ENCODE measurements at places on chromosomes 6 and 20.

DNA sequence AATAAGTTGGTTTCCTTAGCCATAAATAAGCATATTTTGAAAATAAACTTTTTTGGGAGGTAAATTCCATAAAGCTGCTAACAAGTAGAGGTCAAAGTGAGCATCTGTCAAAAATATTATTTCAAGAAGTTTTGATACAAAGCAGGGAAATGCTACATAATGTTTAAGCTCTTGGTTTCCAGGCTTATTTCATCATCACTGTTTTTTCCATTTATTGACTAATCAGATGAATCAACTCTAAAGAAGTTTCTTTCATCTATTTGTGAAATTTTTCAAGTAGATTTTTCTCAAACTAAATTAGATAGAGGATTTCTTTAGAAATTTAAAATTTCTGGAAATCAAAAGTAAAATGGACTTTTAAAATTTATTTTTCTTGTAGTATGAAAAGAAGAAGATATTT, 89.5 kb upstream of the TBX18 start:
- DNase-seq = no peak
- no peak overlapping the region for H3K27ac ChIP-seq
- H3K27me3 ChIP-seq = no peaks in the 10 kb centered on the region
- H3K4me1 ChIP-seq = no peaks in the 10 kb centered on the region
- no peak overlapping the region for H3K4me3 ChIP-seq
- no peaks in the 10 kb centered on the region for H3K36me3 ChIP-seq

GRCh38 chr6:43009124-43009523, 4.6 kb downstream of the MEA1 start:
- no peak overlapping the region for H3K27ac ChIP-seq
- H3K36me3 ChIP-seq = peaks cover 57% of the 10 kb centered on the region
- no peak overlapping the region for H3K4me3 ChIP-seq
- peaks cover 15% of the 10 kb centered on the region for H3K4me1 ChIP-seq

- H3K4me3 ChIP-seq = no peak overlapping the region
- H3K4me1 ChIP-seq = no peaks in the 10 kb centered on the region
- DNase-seq = no peak
- no peaks in the 10 kb centered on the region for H3K36me3 ChIP-seq
Measured at GRCh38 chr6:166351715-166352285, 9.5 kb upstream of the SFT2D1 start.

DNA sequence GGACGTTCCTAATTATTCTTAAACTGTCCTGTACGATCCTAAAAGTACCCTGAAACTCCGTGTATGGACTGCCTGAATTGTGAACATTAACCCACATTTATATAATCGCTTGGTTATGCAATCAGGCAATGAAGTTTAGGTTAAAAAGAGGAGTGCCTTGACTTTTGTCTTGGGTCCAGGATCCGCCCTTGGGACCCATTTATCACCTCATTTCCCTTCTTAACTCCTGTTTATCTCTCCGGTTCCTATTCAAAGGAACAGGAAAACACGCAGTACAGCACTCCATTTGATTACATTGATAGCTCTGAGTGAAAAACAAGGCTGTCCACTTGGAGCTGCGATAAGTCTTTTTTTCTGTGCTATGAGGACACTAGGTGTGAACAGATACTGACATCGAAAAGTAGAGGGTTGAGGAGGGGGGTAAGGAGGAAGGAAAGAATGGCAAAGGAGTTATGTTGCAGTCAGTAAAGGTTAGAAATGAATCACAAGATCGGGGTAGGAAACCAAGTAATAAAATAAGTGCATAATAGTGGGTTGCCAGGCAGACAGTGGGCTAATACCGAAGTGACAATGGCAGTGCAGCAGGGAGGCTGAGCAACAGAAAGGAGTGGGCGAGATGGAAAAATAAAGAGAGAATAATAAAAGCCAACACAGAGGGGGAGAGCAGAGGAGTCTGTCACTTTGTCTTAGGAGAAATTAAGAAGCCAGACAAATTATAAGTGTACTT, 15.9 kb upstream of the PCK1 start:
- no peak for DNase-seq
- H3K27me3 ChIP-seq = no peaks in the 10 kb centered on the region
- H3K27ac ChIP-seq = peak overlapping the region; percentile 58
- no peak overlapping the region for H3K4me3 ChIP-seq
- H3K4me1 ChIP-seq = peaks cover 23% of the 10 kb centered on the region

GRCh38 chr6:169489563-169490245, 212.1 kb downstream of the WDR27 start:
- no peaks in the 10 kb centered on the region for H3K36me3 ChIP-seq
- no peak overlapping the region for H3K27ac ChIP-seq
- H3K4me1 ChIP-seq = no peaks in the 10 kb centered on the region

GRCh38 chr6:121697921-121698320, 262.5 kb downstream of the GJA1 start:
- no peak overlapping the region for H3K4me3 ChIP-seq
- no peaks in the 10 kb centered on the region for H3K4me1 ChIP-seq
- H3K27ac ChIP-seq = no peak overlapping the region
- H3K36me3 ChIP-seq = no peaks in the 10 kb centered on the region
- H3K27me3 ChIP-seq = no peaks in the 10 kb centered on the region

GRCh38 chr20:10171864-10172751, 46.5 kb upstream of the SNAP25 start:
- peaks cover 4% of the 10 kb centered on the region for H3K4me1 ChIP-seq
- H3K27ac ChIP-seq = no peak overlapping the region
- H3K4me3 ChIP-seq = peak overlapping the region; percentile 42
- peaks cover 6% of the 10 kb centered on the region for H3K27me3 ChIP-seq

GRCh38 chr6:101582792-101583191, 189.3 kb downstream of the GRIK2 start:
- no peaks in the 10 kb centered on the region for H3K27me3 ChIP-seq
- no peaks in the 10 kb centered on the region for H3K36me3 ChIP-seq
- H3K4me3 ChIP-seq = no peak overlapping the region
- no peak overlapping the region for H3K27ac ChIP-seq
- no peaks in the 10 kb centered on the region for H3K4me1 ChIP-seq
- no peak for DNase-seq

GRCh38 chr6:127481628-127482027, 22.4 kb upstream of the KIAA0408 start:
- H3K27me3 ChIP-seq = no peaks in the 10 kb centered on the region
- H3K4me1 ChIP-seq = peaks cover 12% of the 10 kb centered on the region
- DNase-seq = no peak
- no peak overlapping the region for H3K27ac ChIP-seq

Data from upper lobe of left lung (tissue), 6 donors.